Stimulated activated CD8-positive, alpha-beta memory T cell treated with anti-CD3 and anti-CD28 coated beads, Interleukin-2, amount 100 ng/mL, for 1 hour (primary cell): ENCODE measurements at places on chromosomes 3 and 15.

- DNase-seq, result no peak
Measured at GRCh38 chr15:29740692-29741311, 81.5 kb downstream of the TJP1 start.

- DNase-seq, result no peak
Measured at GRCh38 chr3:41323467-41324155, 124.3 kb downstream of the CTNNB1 start.

GRCh38 chr3:20254268-20255117, 68.5 kb upstream of the SGO1 start:
- no peak for DNase-seq

GRCh38 chr15:40128766-40129660, 20.3 kb upstream of the BMF start:
- DNase-seq, result no peak

- no peak for DNase-seq
Measured at GRCh38 chr3:66041116-66041515, 2.4 kb upstream of the MAGI1 start.

DNA sequence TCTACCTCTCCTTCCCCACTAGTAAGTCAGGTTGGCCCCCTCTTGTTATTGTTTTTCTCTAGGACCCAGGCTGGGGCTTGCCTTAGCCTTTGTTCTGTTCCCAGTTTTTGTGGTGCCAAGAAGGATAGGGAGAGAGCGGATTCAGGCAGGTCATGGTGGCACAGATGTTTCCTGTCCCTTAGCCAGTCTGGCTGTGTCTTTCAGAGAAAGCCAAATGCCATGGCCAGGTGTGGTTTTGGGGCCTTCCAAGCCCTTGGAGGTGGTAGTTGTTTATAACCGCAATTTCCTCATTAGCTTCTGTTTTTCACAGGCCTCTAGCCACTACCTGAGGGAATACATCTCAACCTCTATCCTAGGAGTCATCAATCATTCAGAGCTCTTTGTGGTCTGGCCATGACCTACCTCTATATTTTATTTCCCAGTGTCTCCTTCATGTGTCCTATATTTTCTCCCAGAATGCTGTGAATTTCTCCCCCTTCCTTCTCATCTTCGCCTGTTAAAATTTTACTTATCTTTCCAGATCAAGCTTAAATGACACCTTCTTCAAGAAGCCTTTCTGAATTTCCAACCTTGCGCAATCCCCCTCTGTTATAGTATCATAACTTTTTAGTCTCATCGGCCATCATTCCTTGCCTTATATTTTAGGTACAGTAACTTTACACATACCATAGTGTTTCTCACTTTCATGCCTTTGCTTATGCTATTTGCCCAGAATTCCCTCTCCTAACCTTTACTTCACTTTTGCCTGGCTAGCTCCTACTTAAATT, 38.2 kb downstream of the TIMP4 start:
- no peak for DNase-seq

GRCh38 chr3:197482001-197482400, 73.8 kb downstream of the BDH1 start:
- DNase-seq, result no peak

- DNase-seq, result no peak
Measured at GRCh38 chr3:150451329-150452048, 43.4 kb downstream of the TSC22D2 start.

- DNase-seq, result no peak
Measured at GRCh38 chr15:45821390-45821789, 186.6 kb downstream of the SQOR start.

DNA sequence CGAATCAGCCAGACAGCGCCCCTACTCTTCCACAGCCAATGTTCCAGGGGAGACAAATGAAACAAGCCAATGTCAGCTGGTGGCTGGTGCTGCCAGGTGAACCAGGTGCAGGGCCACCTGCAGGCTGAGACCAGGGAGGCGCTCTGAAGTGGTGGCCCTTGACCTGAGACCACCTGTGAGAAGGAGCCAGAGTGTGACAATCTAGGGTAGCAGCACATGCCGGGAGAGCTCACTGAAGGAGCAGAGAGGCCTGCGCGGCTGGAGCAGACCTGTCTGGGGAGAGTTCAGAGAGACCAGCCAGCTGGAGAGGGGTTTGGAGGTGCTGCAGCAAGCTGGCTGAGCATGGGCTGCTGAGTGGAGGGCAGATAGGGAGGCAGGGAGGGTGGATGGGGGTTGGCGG, 693 bp upstream of the STAB1 start:
- no peak for DNase-seq

DNA sequence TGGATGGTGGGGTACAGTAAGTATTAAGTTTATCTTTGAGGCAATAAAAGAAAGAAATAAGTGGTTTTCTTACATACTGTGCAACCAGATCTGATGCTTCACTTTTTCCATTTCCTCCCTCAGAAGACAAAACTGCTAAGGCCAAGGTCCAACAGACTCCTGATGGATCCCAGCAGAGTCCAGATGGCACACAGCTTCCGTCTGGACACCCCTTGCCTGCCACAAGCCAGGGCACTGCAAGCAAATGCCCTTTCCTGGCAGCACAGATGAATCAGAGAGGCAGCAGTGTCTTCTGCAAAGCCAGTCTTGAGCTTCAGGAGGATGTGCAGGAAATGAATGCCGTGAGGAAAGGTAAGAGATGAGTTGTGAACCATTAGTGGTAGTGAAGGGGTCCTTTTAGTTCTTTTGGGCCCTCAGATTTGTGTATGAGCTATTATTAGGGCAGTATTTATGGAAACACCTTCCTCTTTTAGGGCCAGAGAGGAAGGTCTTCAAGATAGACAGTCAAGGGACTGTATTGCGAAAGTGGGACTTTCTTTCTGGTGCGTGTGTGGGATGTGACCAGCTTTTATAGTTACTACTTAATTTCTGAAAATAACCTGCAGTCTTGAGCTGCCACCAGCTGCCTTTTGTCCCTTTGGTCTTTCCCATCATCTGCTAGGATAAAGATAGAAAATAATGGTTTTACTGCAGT, 4.6 kb downstream of the ALAS1 start:
- no peak for DNase-seq

- DNase-seq, result no peak
Measured at GRCh38 chr3:123773681-123774431, 110.3 kb downstream of the MYLK start.

DNA sequence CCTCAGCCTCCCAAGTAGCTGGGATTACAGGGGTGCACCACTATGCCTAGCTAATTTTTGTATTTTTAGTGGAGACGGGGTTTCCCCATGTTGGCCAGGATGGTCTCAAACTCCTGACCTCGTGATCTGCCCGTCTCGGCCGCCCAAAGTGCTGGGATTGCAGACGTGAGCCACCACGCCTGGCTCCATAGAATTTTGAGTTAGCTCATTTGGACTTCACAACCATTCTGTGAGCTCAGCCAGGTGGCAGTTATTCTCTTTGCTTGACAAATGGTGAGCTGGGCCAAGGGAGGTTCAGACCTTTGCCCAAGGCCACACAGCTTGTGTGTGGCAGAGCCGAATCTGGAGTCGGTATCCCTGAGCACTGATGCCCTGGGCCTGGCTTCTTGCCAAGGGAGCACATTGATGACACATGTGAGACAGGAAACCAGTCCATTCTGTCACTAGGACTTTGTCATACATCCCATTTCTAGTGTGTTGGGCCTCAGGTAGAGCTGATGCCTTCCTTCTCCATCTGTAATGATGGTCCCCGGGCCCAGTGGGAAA, 17.6 kb downstream of the PODXL2 start:
- DNase-seq, result no peak
